NCI-H82 (cell line): ENCODE measurements at places on chromosomes 6 and 20.

GRCh38 chr6:63066055-63066704, 145.1 kb upstream of the FKBP1C start:
- peak; percentile 54 for DNase-seq

- no peak for DNase-seq
Measured at GRCh38 chr6:53611889-53612288, 53.7 kb downstream of the KLHL31 start.

DNA sequence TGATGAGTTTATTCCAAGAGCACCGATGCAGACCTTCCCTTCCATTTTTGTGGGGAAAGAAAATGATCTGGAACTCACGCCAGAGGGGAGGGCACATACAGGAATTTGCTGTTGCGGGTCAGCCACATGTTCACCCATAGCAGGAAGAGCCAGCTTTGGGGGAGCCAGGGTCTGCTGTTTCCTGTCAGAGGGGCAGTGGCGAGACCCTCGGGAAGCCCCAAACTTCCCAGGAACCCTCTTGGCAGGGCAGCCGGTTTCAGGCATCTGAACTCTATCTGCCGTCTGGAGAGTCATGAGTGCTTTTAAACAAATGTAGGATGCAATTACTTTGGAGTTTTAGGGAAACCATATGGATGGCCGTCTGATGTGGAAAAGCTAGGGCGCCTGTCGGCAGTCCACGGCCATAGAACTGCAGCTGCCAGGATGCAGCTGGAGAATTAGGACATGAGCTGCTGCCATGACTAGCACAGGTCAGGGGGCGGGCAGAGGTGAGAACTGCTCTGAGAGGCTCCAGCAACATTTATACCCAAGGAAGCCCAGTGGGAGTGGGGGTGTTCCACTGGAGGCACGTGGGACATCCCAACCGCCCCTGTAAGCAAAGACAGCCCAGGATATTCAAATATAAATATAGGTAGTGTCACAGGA, 14.8 kb upstream of the SERPINB9 start:
- DNase-seq = peak; percentile 12

GRCh38 chr6:4883298-4883697, 107.1 kb downstream of the CDYL start:
- DNase-seq = no peak

DNA sequence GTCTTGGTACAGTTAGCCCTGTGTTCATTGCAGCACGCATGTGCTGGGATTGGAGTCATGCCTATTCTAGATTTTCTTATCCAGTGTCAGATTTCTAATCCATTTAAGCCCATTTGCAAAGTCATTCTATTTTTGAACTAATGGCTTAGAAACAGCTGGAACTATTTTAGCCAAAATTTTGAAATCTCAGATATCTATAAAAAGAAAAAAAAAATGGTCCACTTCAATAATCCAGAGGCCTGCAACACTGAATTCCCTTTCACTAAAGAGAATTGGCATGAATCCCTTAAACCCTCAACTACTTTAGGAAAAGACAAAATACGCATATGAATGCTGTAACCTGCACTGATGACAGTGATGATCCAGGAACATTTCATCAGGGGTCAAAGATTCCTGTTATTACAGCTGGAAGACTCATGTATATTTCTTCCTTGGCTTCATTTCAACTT, 1.5 kb downstream of the COL21A1 start:
- DNase-seq = peak; percentile 47

DNA sequence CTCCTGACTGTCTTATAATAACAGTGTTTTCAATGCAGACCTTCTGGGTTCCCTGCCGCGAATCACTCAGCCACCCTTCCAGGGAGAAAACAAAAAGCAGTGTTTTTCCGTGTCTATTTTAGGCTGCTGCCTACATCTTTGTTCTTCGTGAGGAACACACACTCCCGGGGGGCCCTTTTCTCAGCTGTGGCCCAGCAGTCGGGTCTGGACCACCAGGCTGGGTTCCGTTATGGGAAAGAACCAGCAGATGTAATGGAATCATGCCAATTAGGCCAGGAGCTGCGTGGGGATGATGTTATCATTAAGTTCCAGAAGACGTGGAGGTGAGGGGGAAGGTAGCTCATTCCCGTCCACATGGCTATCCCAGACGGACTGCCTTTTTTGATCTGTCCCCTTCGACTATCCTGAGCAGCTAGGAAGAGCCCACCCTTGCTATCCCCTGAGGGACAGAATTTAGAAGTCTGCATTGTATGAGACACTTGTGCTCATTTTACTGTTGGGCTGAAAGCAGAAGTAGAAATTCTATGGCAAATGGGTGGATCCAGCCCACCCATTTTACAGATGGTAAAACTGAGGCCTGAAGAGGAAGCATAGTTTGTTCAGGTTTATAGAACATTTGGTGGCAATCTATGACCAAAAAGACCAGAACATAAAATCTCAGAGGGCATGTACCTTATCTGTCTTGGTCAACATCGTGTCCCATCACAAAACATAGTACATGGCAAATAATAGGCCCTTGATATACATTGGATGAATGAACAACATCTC, 54.5 kb downstream of the KCNB1 start:
- no peak for DNase-seq

- no peak for DNase-seq
Measured at GRCh38 chr6:169082093-169082492, 171.6 kb downstream of the THBS2 start.
